Activated CD4-positive, alpha-beta T cell treated with anti-CD3 and anti-CD28 coated beads, Interleukin-2, amount 50 U/mL, for 24 hours (primary cell): ENCODE measurements at places on chromosomes 11 and 22.

- DNase-seq, result no peak
These were observed 9.1 kb downstream of the GUCY1A2 start for GRCh38 chr11:107009190-107009589.

GRCh38 chr22:46996595-46997310 is 234.3 kb downstream of the TBC1D22A start:
- DNase-seq, result no peak

- no peak for DNase-seq
These were observed 132.6 kb upstream of the SERPIND1 start for GRCh38 chr22:20641198-20641892.

DNA sequence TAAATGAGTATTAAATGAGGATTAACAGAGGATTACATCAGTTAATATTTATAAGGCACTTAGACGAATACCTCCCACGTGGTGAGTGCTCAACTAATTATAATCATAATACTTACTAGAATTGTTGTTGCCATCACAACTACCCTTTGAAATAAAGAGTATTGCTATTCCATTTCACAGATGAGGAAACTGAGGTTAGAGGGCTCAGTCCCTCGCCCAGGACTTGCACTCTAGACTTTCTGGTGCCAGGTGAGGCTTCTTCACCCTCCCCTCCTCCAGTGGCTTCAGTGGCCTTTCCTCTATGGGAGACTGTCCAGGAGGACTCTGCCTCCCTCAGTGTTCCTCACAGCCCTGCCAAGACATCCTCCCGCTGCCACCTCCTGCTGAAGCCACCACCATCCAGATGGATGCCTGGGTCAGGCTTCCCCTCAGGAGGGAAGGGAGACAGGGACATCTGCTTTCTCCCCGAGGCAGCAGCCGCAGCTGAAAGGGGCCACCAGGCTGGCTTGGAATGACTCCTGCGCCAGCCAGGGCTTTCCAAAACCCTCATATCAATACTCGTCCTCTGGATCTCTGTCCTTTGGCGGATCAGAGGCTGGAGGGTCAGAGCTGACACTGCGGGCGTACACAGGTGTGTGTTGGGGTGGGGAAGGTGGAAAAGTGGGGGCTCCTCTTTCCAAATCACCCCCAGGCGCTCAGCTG is 580.1 kb downstream of the BUD13 start:
- DNase-seq, result no peak

DNA sequence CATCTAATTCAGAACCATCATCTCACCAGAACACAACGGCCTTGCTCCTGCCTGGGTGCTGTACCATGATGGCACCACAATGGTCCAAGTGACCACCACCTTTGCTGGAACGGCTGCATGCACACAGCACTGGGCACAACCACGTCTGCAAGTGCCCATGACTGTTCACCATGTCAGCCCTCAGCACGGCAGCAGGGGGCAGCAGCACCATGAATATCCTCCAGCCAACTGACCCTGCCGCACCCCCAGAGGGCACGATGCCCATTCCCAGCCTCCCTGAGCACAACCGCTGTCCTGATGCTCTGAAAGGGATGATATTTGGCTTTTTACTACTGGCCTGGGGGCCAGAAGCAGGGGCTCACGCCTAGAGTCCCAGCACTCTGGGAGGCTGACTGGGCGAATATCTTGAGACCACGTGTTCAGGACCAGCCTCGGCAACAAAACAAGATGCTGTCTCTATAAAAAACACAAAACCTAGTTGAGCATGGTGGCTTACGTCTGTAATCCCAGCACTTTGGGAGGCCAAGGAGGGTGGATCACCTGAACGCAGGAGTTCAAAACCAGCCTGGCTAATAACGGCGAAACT is 25.7 kb downstream of the DRD4 start:
- DNase-seq, result no peak

DNA sequence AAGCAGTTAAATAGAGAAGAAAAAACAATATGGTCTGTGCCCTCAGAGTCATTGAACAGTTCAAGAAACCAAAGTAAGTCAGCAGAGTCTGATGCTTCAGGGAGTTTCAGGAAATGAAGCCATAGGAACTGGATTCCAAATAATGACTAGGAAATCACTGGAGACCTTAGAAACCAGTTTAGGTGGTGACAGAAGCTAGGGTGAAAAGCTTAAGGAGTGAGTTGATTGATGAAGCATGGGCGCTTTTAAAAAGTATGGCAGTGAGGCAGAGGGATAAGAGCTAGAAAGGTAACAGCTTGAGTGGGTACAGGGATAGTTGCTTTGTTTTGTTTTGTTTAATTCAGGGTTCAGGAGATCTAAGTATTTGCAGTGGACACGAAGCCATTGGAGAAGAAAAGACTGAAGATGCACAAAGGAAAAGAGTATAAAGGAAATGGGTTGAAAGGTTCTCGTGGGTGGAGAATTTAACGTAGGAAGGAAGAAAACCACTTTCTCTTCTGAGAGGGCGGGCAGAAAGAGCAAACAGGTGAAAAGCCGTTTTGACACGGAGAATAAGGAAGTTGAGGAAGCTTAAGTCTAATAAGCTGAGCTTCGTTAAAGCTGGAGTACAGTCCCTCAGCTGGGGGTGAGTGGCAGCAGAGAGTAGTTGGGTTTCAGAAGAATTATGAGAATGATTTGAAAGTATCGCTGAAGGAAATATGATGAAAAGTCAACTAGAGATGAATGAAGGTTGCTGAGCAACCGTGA is 14.8 kb downstream of the SGSM3 start:
- peak; percentile 13 for DNase-seq

DNA sequence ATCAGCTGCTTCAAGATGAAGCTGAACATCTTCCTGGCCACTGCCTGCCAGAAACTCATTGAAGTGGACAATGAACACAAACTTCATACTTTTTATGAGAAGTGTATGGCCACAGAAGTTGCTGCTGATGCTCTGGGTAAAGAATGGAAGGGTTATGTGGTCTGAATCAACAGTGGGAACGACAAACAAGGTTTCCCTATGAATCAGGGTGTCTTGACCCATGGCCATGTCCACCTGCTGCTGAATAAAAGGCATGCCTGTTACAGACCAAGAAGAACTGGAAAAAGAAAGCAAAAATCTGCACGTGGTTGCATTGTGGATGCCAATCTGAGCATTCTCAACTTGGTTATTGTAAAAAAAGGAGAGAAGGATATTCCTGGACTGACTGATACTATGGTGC is 22.2 kb upstream of the BIRC3 start:
- no peak for DNase-seq

- DNase-seq, result no peak
These were observed 83.7 kb upstream of the LINC01488 start for GRCh38 chr11:69397732-69398131.

DNA sequence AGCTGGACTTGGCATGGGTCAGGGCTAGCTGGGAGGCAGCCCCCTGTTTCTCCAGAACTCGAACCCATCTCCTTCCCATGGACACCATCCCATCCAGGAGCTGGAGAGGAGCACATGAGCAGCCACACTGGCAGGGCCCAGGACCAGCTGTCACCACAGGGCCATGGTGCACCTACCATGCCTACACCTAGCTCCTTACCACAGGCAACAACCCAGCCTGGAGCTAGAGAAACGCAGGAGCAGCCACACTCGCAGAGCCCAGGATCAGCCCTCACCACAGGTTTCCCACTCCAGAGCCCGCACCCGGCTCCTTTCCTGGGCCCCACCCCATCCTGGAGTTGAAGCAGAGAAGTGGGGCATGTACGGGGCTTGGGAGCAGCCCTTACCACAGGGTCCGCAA is 50.2 kb downstream of the GAB4 start:
- DNase-seq, result no peak

GRCh38 chr11:45754741-45755140 is 50.2 kb upstream of the SLC35C1 start:
- no peak for DNase-seq

- no peak for DNase-seq
These were observed 33.1 kb upstream of the CYB5R3 start for GRCh38 chr22:42682113-42682851.

DNA sequence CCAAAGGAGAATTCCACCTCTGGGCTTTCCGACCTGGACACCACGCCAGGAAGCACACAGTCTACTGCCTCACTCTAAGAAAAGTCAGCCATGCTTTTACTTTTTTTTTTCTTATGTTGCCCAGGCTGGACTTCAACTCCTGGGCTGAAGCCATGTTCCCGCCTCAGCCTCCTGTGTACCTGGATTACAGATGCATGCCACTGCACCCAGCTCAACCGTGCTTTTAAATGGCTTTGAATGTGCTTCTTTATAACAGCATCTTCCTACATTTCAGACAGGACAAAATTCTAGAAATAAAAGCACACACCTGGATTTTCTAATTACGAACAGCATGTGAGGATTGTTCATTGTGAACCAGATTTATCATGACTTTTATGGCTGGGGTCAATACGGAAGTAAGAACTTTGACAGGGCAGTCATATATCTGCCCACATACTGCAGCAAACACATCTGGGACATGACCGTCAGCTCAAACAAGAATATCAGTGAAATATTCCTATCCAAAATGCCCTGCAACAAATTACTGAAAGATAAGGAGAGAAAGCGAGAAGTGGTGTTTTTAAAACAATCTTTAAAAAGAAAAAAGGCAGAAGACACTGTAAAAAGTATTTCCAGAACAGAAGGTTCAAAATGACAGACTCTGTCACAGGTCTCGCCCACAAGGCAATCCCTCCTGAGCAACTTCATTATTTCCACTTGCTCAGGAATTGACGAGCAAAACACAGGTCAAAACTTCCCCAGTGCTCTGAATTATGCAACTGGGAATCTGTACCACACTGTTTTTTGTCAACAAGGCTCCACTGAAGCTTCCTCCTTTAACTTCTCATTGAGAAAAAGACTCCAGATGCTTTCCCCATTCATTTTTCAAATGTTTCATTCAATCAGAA is 42.1 kb downstream of the PACSIN2 start:
- no peak for DNase-seq

GRCh38 chr11:518463-519202 is 11.6 kb upstream of the RNH1 start:
- DNase-seq, result peak; percentile 90

DNA sequence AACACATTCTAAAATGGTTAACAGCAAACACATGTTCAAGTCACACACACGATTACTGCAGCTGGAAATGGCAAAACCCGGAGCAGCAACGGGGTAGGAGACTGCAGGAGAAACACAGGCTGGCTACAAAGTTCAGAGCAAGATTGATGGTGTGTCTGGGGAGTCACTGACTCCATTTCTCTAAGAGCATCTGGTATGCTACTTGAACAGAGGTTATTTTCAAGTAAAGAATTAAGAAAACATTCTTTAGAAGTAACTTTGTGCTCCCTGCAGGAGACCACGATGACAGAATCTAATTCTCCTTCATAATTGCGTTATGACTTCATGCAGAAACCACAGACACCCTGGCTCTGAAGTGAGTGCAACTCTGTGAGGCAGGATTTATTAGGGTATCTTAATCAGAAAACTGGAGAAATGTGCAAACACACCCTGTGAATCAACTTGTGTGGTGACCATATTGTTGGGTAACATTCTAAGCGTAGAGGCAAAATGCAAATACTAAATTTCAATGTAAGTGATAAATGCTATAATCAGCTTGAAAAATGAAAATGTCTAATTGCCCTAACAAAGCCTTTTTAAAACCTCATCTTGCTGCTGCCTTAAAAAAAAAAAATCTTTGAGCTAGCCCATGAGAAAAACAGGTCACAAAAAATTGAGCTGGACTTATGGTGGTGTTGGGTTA is 303.0 kb downstream of the CADM1 start:
- no peak for DNase-seq

DNA sequence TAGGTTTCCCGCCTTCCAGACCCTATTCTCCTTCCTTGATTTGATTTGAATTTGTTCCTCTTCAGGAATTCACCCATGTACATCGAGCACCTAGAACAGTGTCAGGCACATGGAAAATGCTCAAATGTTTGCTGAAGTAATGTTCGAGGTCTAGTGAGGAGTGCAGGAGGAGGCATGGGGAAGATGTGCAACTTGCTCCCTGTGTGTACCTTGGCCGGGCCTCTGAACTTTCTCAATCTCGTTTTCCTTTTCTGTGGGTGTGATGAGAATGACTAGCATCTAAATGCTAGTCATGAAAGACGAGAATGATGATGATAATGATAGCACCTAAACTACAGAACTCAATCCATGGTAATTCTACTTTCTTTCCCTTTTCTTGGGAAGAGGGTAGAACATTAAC is 279.1 kb upstream of the PLET1 start:
- no peak for DNase-seq

- no peak for DNase-seq
These were observed 66.2 kb downstream of the COMMD9 start for GRCh38 chr11:36222831-36223635.

- DNase-seq, result no peak
These were observed 20.6 kb downstream of the TSPAN18 start for GRCh38 chr11:44747316-44747715.
